ENCODE measurements at places on chromosomes 11 and 22.

DNA sequence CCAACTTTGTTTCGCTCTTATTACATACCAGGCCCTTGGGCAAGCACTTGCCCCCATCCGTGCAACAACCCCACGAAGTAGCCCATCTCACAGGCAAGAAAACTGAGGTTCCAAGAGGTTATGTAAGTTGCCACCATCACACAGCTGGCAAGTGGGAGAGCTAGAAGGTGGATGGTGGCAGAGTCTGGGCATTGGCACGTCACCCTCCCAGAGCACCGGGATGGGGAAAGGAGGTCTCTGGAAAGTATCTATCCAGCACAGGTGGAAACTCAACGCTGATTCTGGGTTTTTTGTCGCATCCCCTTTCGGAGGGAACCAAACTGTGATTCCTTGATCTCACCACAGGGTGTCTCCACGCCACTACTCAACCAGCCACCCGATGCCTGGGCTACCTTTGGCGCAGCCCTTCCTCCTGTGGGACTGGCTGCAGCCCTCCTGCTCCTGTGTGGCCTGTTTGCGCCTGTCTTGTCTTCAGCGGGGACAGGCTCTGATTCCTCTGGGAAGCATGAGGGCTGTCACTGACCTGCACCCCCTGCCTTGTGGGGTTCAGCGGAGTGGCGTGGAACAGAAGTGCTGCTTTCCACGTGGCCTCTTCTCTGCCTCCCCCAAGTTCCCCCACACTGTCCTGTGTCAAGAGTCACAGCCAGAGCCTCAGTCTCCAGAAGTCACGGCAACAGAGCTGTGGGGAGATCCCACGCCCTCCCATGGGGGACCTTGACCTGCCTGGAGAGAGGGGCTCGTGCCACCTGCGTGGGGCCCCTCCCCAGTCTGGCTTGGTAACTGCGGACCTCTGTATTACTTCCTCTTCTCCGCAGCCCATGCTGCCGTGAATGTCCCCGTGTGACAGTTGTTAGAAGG, 34.4 kb upstream of the TRIM29 start:
- DNase-seq, result no peak

GRCh38 chr22:29154364-29155048, 51.2 kb upstream of the EMID1 start:
- peak; percentile 40 for DNase-seq

DNA sequence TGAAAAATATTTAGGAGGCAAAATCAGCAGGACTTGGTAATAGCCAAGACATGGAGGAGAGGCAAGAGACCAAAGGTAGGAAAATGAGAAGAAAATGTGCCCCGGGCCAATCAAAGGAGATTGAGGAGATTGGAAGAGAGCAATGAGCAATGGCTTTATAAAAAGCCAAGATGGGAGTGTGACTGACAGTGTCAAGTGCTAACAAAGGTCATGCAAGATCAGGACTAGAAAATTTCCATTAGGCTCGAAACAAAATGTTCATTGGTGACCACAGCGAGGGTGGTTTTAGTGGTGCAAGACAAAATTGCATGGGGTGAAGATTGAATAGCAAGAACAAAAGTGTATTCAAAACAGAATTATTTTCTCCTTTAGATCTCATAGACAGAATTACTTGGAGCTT, 45.2 kb upstream of the TBCEL start:
- DNase-seq, result no peak

GRCh38 chr11:70641369-70641768, 243.0 kb downstream of the CTTN start:
- no peak for DNase-seq

GRCh38 chr11:126608658-126609057, 253.2 kb downstream of the ST3GAL4 start:
- DNase-seq, result no peak

DNA sequence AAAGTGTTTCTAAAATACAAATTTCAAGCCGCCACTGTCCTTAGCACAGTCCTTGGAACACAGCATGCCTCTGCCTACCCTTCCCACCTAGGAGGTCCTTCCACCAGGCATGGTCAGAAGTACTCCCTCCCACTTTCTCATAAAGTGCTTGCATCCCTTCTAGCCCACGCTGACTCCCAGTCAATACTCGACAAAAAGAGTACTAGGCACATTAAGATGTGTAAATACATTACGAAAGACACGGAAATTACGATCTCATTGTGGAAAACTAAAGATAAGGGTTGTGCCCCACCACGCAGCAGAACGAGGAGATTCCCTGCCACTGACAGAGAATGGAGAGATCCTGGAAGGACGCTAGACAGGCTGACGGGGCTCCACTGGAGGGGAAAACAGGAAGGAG, 13.5 kb downstream of the CHKA start:
- DNase-seq, result no peak

DNA sequence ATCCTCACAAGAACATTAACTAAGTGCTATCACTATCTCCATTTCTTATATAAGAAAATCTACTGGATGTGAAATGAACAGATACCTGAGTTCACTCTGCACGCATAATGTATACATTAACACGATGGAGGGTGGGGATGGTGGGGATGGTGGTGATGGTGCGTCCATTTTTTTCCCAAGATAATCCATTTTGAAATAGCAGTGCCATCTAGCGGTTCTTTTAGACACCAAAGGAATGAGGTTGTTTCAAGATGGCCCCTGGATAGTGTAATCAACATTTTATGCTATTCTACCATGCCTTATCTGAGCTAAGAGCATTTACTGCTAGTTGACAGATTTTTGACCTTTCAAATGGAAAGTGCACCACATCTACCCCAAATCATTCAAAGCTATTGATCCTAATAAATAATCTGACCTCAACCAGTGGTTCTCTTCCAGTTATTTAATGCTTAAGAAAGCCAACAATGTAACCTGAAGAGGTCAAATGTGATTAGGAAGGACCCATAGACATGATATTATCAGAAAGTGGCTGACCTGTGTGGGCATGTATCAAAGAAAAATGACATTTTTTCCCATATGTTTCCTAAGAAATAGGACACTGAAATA, 714.7 kb upstream of the TENM4 start:
- DNase-seq, result peak; percentile 29

GRCh38 chr11:109815500-109816150, 277.6 kb upstream of the ZC3H12C start:
- no peak for DNase-seq

GRCh38 chr11:45226901-45227300, 59.2 kb downstream of the SYT13 start:
- no peak for DNase-seq

DNA sequence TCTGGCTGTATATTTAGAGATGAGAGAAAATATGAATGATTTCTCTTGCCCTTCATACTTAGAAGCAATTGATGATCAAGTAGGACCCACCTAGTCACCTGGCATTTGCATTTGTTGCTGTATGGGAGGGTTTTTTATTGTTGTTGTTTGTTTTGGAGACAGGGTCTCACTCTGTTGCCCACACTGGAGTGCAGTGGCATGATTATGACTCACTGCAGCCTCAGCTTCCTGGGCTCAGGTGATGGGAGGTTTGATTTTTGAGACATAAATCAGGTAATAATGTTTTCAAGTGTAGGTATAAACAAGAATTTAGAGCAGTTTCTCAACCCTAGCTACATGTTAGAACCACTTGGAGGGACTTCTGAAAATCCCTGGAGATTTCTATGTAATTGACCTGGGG, 63.0 kb downstream of the TNRC6B start:
- no peak for DNase-seq

DNA sequence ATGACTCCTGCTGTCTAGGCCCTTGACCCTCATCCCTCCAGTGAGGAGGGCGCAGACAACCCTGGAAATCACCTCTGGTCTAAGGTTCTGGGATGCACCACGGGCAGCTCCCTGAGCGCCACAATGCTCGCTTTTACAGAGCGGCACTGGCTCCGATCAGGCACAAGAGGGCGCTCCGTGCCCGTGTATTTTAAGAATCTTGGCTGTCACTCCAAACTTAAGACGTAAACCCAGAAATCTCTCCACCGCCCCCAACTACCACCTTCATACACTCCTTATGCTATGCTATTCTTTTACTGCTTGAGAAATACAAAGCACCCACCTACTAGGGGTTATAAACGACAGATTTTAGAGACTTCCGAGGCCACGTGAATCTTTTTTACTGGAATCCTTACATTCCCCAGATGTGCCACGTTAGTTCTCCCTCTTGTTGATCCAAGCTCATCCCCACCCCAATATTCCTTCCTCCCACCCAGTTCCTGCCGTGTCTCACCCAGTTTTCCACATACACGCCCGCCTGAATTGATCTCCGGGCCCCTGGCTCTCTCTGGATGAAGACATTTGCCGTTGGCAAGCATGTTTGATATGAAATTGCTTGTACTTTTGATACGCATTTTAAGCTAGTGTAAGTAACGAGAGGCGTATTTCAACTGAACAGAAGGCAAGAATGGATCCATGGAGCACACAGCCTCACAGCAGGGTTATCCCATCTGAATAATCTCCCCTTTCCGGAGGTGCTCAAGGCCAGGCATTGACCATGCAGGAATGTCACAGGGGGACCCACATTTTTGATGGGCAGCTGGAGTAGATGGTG, 453.5 kb downstream of the OPCML start:
- peak; percentile 2 for DNase-seq

GRCh38 chr11:10663990-10664389, 29.6 kb downstream of the IRAG1 start:
- no peak for DNase-seq

GRCh38 chr11:15227011-15227410, 112.3 kb downstream of the INSC start:
- DNase-seq, result no peak

DNA sequence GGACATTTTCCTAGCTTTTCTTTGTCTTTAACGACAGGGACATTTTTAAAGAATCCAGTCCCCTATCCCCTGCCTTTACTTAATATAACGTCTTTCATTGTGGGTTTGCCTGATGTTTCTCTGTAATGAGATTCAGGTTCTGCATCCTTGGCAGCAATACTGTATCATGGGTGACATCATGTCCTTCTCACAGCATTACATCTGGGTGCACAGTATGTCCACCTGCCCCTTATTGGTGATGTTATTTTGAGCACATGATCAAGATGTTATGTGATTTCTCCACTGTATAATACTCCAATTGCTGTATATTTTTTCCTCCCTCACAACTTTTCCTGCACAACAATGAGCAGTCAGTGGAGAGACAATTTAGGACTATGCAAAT, 9.7 kb upstream of the STK33 start:
- no peak for DNase-seq

DNA sequence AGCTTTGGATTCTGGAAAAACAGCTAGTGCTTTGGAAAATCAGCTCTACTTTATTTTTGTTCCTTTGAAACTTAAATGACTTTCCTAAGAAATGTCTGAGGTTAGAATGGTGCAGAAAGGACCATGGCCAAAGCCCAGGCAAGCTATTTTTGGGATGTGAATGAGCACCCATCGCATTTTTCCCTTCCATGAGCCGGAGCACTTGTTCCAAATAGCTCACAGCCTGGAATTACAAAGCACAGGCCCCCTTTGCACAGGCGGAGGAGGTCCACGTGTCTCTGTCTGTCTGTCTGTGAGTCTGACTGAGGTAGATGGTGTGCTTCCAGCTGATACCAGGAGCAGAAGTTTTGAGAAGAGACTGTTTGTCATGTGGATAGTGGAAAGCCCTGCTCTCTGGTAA, 50.7 kb downstream of the MICAL2 start:
- DNase-seq, result no peak

- DNase-seq, result no peak
Measured at GRCh38 chr11:126355926-126356897, 726 bp downstream of the ST3GAL4 start.

DNA sequence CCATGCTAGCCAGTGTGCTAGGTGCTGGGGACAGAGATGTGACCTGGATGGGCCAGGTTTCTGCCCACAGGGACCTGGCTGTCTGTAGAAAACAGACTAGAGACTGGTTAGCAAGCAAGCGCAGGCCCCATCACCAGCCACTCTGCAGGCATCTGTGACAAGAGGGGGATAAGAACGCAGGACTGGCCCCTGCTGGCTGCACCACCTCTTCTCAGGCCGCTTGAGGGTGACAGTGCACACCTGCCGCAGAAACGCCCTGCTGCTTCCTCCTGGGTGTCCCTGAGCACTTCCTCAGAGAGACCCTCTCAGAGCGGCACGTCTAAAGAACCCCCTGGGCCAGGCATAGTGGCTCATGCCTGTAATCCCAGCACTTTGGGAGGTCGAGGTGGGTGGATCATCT, 5.9 kb upstream of the PICK1 start:
- no peak for DNase-seq

- no peak for DNase-seq
Measured at GRCh38 chr11:46675288-46675851, 25.0 kb downstream of the ARHGAP1 start.

DNA sequence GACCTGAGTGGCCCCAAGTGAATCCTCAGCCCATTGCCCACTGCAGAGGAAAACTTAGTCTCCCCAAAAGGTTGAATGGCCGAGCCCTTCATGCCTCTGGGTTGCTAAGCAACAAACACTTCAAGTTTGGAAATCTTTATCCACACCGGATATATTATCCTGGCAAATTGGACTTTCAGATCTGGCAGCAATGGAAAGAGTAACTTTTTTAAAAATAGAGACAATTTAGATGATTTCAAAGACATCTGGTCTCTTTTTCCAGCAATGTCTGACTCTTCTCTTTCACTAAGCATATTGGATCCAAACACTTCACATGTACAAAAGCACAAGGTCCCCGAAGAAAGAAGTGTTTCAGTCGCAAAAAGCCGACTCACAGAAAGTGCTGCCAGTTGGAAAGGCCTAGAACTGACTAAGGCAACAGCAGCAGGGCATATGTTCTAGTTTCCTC, 505.3 kb downstream of the SOX6 start:
- DNase-seq, result no peak

DNA sequence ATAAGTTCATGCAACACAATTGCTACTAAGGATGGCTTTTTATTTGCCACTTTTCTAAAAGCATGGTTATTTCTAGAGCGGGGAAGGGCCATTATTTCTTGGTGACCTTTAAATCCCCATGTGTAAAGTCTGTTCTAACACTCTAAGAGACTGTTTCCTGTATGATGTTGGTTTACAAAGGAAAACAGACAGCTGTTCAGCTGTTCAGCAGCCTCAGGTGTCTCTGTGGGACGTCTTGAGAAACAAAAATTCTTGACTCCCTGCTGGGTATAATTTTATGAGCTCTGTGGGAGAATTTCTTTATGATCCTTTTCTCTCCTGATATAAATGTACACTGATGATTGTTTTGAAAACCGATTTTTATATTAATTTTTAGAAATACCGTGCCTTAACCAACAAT, 13.9 kb downstream of the MUC15 start:
- no peak for DNase-seq

DNA sequence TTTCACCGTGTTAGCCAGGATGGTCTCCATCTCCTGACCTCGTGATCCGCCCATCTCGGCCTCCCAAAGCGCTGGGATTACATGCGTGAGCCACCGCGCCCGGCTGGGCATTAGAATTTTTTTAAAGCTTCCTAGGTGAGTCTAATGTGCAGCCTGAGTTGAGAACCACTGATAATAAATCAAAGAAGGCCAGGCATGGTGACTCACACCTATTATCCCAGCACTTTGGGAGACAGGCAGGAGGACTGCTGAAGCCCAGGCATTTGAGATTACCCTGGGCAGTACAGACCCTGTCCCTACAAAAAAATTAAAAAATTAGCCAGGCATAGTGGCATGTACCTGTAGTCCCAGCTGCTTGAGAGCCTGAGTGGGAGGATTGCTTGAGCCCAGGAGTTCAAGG, 13.7 kb downstream of the MEI1 start:
- no peak for DNase-seq
